ENCODE measurements at places on chromosomes 5 and 9.

DNA sequence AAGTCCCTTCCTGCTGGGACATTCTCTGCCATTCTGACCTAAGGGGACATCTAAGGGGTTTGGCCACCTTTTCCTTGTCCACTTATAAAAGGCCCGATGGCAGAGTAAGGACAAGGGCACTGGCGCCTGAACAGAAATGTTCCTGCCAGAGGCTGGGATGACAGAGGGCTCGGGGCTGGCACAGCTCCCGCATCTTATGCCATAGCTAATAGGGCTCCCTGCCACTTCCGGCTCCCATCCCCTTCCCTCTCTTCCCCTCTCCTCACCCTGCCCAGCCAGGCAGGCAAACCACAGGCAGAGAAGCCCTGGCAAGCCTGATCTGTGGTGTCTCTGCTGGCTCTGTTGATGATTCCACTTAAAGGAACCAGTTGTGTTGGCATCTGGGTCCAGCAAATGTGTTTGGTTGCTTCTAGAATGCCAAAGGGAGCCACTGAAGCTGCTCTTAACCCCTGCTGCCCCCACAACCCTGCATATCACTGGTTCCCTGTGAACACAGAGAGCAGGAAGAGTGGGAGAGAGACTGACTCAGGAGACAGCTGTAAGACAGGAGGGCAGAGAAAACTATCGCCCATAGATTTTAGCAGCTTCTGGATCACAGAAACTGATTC, 18.4 kb upstream of the ADRA1B start:
- DNase-seq, result no peak

DNA sequence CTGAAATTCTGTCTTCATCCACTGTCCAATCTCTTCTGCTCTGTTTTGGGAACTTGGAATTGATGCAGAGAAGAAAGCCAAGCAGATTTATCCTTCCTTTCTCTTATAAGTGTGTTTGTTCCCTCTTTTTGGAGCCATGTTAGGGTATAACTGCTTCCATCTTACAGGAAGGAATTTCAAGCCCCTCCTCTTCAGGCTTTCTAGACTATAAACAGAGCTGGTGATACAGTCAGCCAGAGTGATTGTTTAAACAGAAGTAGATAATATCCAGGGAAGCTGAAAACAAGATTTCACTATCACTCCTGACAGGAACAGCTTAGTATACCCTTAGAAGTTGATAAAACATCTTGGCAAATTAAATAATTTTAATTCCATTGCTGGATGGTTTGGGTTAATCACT, 102.1 kb upstream of the DMRT1 start:
- DNase-seq, result no peak

- no peak for DNase-seq
These were observed 106.1 kb upstream of the FGF10 start for GRCh38 chr5:44495280-44495679.

GRCh38 chr5:83363886-83364275, 107.7 kb upstream of the VCAN start:
- no peak for DNase-seq

DNA sequence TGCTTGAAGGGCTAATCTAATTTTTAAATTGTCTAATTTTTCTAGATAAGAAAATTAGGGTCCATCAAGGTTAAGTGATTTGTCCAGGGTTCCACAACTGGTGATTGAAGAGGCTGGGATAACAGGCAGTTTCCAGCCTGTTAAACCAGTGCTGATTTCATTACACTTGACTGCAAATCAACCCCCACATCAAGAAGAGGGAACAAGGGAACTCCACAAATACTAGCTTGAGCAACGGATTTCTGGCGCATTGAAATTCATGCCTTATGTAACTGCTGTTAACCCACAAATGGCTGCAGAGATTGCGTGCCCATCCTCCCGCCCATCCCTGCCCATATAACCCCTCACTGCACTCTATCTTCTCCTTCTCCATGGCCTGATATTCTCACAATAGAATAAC, 10.0 kb downstream of the PLPPR1 start:
- DNase-seq, result no peak

DNA sequence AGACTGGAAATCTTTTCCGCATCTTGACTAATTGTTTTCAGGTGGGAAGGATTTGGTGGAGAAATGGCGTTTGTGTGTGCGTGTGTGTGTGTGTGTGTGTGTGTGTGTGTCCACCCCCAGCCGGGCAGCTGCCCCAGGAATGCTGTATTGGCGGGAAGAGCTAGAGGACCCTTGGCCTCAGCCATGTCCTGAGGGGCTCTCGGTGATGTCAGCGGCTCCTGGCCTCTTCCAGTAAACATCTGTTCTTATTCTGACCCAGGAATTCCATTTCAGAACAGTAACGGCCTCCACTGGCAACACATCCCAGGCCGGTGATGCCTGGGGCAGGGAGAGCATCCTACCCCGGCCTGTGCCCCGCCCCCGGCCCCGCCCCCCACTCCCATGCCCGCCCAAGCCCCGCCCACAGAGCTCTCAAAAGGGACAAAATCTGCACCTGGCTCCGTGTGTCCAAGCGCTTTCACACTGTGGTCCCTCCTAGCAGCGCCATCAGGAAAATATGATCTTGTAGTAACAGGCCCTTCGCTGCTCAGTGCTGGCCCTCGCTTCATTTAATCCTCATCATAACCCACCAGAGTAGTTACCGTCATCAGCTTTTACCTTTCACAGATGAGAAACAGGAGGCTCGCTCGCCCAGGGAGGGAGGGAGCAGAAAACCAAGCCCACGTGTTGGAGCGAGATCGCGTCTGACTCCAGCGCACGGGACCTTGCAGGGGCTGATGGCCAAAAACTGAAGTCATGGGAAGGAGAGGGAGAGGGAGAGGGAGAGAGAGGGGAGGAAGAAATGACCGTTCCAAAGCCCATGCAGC, 18.9 kb downstream of the ADAMTS2 start:
- no peak for DNase-seq

DNA sequence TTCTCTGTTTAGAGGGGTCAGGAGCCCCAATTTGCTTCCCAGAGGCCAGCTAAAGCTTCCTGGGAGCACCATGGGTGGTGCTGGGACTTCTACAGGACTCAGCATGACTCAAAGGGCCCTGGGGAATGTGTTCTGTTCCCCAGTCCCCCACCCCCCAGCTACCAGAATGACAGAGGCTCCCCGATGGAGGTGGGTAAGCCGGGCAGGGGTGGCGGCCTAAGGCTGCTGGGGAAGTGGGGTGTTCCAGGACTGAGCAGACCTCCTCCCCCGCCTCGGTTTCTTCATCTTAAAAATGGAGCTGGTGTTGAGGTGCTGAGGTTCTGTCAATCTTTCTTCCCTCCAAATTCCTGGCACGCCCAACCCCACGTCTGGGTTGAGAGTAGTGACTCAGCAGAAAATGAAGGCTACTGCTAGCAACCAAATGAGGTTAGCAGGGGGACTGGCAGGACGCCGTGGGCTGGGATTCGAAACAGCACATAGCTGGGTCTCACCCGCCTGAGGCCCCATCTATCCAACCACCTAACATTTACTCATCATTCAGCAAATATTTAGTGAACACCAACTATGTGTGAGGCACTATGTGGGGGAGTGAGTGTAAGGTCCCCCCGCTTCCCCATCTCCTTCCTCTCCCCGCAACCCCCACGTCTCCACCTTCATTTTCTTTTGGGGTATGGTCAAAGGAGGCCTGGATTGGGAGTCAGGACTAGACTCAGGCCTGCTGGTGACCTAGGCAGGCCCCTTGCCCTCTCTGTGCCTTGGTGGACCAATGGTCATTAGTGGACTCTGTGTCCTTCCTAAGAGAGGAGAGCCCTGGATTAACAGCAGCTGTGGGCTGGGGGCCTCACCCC, 50.2 kb downstream of the C9orf50 start:
- no peak for DNase-seq

GRCh38 chr5:149545327-149545726, 5.9 kb downstream of the CSNK1A1 start:
- DNase-seq, result no peak

- DNase-seq, result no peak
These were observed 45.3 kb upstream of the CDH9 start for GRCh38 chr5:27083449-27084415.

DNA sequence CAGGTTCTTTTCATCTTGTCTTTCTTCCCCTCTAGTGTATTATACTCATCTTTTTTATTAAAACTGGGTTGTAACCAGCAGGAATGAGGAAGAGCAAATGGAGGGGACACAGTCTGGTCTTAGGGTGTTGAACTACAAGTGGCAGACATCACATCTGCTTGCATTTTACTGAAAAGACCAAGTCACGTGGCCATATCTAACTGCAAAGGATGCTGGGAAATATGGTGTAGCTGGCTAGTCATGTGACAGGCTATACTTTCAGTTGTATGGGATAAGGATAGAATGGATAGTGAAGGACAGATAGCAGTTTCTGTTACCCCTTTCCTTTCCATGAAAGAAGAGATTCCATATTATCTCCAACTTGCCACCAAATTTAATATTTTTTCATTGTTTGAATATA, 13.0 kb upstream of the FGD3 start:
- DNase-seq, result no peak

DNA sequence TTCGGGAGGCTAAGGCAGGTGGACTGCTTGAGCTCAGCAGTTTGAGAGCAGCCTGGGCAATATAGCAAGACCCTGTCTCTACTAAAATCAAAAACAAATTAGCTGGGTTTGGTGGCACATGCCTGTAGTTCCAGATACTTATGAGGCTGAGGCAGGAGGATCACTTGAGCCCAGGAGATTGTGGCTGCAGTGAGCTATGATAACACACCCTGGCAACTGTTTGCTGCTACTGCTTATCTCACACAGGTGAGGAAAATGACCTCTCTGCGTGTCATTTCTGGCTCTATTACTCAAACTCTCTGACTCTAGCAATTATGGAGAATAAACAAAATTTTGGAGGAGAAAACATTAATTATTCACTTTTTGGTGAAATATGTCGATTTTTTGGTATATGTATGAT, 45.3 kb upstream of the TMC1 start:
- DNase-seq, result no peak

GRCh38 chr5:40365342-40366330, 314.1 kb upstream of the PTGER4 start:
- DNase-seq, result no peak

DNA sequence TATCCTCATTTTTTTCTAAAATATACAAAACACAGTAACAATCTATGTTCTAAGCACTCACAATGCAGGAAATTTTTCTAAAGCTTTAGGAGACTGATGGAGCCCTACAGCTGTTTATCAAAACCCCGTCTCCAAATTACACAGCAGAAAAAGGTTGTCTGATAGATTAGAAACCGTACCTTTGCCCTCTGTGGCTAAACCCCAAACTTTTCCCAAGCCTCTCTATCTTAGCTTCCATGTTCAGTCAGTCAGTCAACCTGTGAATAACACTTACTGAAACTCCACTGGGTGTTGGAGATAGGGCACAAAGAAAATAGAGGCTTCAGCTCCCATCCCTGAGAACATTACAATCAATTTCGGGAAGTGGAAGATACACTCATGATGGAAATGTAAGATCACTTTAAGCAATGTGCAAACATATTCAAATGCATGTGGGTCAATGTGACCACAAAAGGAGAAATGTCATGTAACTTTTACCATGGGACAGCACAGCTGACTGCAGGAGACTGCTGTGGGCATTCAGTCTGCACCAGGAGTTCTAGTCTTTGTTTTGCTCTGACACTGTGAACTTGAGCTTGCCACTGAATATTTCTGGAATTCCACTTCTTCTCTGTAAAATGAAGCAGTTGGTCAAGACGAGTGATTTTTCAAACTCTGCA, 279.5 kb upstream of the PIK3R1 start:
- no peak for DNase-seq

GRCh38 chr5:160298189-160298588, 14.2 kb downstream of the CCNJL start:
- DNase-seq, result no peak

GRCh38 chr5:144794922-144795321, 624.2 kb downstream of the KCTD16 start:
- no peak for DNase-seq

DNA sequence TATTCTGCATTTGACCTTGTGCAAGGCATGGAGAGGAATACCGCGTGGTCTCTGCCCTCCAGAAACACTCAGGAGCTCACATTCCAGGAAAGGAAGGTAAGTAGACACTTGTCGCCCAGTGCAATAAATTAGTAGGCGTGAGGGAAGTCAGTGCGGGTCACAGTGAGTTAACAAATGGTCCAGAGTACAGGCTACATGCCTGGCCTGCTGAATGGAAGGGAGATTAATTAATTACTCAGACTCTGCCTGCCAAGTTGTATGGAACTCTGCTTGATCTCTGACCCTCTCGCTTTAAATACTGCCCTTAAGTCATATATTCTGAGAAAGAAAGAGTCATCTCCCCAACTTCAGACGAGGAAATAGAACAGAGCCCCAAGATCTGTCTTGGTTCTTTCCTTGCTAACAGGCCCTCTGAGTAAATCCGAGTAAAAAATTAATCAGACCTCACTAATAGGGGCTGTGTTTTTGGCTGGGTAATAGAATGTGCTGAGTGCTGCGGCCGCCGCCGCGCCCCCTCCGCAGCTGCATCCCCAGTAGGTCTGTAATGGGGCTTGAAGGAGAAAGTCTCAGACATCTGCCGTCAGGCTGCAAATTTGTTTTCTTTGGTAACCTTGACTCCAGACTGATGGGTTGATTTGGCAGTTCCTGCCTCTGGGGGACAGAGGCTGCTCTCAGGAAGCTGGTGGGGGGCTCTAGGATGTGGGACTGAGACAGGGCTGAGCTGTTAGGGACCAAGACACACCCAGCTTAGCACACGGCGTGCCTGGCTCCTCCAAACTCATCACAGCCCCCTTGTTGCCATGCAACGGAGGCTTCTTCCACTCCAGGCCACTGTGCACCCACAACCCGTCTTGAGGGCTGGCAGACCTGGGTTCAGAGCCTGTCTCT, 144.4 kb downstream of the NSG2 start:
- no peak for DNase-seq

- DNase-seq, result no peak
These were observed 107.3 kb downstream of the AP3B1 start for GRCh38 chr5:78187172-78187571.

DNA sequence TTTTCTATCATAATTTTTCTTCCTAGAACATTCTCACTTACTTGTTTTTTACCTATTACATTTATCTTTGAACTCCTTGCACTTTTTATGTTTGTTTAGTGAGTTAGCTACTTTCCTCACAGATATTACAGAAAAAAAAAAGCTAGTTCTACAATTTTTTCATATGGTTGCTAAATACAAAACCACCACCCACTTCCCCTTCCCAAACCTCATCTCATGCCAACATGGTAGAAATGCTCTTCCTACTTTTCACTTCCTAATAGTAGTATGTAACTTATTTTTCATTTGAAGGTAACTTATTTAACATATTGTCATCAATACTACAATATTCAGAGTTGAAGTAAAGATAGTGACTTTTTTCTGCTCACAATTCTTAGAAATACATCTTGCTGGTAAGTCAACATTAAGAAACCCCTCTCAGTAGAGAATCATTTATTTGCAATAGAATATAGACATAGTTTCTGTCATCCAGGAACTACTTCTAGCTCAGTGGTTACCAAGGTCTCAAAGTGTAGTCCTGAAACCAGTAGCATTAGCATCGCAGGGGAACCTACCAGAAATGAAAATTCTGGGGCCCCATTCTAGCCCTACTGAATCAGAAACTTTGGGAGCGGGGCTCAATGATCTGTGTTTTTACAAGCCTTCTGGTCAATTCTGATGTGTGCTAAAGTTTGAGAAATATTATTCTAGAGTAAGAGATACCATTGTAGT, 1124.6 kb downstream of the DTWD2 start:
- DNase-seq, result no peak

DNA sequence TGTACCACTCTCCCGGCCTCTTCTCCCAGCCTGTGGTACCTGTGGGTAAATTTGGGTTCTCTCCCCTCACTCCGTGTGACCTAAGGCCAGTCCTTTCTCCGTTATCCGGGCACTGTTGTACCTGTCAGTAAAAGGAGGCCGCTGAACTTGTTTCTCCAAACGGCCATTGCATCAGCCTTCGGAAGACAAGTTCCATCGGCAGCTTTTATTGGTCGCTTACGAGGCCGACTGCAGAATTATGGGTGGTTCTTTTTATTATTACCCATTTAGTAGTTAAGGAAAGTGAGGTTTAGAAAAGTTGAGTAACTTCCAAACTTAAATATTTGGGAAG, 558 bp downstream of the GRPEL2 start:
- DNase-seq, result no peak

Data from CD4-positive, alpha-beta T cell treated with Interleukin-6 at 100 ng/mL for 8 hours (primary cell).